ENCODE measurements at places on chromosomes 6 and 20.

DNA sequence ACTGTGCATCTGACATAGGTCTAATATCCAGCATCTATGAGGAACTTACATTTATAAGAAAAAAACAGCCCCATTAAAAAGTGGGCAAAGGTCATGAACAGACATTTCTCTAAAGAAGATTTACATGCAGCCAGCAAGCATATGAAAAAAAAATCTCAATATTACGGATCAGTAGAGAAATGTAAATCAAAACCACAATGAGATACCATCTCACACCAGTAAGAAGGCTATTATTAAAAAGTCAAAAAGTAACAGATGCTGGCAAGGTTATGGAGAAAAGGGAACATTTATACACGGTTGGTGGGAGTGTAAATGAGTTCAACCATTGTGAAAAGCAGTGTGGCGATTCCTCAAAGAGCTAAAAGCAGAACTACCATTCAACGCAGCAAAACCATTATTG is 13.1 kb downstream of the METTL24 start:
- no peak for DNase-seq

- no peak for DNase-seq
Observed at GRCh38 chr6:44302856-44303255, 10.3 kb downstream of the AARS2 start.

DNA sequence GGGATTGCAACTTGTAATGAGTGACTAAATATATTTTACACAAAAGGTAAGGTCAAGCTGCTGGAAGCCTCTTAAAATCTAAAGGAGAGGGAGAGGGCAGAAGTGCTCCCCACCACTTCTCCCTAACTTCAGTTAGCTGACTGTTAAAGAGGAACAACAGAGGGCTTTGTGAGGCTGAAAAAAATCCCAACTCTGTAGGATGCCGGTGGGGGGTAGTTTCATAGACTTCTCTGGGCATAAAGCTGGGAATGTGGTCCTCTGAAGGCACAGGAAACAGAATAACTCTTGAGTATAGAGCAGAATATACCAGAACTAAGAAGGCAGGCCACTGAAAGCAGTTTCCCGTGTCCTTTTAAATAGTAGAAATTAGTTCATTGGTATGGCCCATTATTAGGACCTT is 71.6 kb downstream of the KIF6 start:
- no peak for DNase-seq

DNA sequence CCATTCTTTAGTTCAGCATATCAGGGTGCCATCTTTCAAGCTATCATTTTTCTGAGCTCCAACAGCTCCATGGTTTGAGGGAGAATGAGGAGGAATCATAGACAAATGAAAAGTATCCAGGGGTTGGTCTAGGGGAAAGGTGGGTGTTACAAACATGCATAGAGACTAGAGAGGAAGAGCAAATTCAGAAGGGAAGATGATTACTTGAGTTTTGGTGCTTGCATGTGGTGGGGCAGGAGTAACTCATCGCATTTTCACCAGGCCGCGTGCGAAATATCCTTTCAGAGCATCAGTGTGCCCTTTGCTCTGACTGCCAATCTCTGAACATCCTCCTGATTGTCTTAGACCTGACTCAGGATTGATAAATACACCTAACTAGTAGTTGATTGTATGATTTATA is 7.7 kb upstream of the BICRAL start:
- DNase-seq: no peak

DNA sequence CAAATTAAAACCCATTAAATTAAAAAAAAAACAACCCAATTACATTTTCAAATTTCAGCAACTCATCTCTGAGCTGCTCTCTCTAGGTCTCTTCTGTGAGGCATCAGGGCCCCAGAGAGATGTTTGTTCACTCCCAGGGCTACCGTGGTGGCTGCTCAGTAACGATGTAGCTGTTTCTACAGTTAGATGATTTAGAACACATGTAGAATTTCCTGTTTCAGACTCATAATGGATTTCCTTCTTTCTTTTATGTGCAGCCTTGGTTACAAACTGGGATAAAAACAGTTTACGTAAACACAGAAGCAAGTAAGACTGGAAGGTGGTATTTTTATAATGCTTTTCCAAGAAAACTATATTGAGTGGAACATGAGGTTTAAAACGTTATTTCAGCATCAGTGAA is 116.1 kb upstream of the CCN2 start:
- peak; percentile 54 for DNase-seq
